ENCODE measurements at places on chromosomes 11 and 22.

DNA sequence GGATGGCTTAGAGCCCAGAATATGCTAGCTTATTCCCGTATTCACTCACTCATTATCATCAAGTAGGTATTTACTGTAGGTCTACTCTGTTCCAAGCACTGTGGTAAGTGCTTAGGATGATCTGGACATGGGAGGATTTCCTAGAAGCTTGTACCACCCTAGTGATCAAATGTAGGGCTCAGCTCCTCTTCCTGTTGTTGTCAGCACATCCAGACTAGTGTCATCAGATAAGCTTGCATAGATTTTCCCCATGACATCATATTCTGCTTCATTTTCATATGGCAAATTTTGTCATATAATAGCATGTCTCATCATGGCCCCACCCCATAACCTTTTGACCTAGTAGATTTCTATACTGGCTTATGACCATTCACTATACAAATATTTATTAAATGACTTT is 19.3 kb upstream of the NUCB2 start:
- H3K4me3 ChIP-seq: no peak overlapping the region
- no peaks in the 10 kb centered on the region for H3K36me3 ChIP-seq
- H3K27me3 ChIP-seq: peaks cover 1% of the 10 kb centered on the region
- H3K27ac ChIP-seq: no peak overlapping the region
- DNase-seq: no peak
- peaks cover 20% of the 10 kb centered on the region for H3K4me1 ChIP-seq

DNA sequence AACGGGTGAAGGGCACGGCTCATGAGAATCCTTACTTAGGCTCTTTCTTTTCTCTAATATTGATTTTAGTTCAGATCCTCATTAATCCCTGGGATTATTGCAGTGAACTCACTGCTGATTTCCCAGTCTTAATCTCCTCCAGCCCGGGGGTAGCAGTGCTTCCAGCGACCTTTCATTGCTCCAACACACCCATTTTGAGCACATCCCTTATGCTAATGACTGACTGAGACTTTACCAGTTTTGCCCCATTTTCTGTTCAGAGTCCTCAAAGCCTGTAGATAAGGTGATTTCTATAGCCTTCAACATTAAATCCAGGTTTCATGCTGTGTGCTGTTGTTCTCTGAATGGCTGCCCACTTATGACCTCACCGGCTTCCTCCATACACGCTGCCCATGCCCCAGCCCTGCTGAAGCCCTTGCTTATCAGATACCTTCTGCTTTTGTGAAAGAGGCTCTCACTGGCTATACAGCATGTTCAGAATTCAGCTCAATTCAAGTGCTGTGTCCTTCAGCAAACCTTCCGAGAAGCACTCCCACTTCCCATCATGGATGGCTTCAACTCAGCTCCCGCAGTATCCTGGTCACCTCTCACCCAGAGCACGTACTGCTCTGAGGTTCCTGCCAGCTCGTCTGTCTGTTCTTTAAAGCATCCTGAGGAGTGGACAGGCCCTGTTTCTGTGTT is 49.0 kb downstream of the PPFIA1 start:
- H3K4me3 ChIP-seq: no peak overlapping the region
- no peak for DNase-seq
- H3K4me1 ChIP-seq: peaks cover 12% of the 10 kb centered on the region
- H3K36me3 ChIP-seq: peaks cover 12% of the 10 kb centered on the region
- H3K27ac ChIP-seq: no peak overlapping the region
- H3K27me3 ChIP-seq: no peaks in the 10 kb centered on the region

DNA sequence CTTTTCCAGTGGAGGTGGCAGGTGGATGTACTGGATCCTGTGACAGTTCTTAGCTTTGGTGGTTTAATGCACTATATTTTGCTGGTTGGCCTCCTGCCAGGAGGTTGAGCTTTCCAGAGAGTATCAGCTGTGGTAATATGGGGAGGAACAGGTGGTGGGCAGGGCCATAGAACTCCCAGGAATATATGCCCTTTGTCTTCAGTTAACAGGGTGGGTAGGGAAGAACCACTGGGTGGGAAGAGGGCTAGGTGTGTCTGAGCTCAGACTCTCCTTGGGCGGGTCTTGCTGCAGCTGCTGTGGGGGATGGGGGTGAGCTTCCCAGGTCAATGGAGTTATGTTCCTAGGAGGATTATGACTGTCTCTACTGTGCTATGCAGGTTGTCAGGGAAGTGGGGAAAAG is 203.8 kb downstream of the DLG2 start:
- H3K4me1 ChIP-seq: no peaks in the 10 kb centered on the region
- no peak for DNase-seq

DNA sequence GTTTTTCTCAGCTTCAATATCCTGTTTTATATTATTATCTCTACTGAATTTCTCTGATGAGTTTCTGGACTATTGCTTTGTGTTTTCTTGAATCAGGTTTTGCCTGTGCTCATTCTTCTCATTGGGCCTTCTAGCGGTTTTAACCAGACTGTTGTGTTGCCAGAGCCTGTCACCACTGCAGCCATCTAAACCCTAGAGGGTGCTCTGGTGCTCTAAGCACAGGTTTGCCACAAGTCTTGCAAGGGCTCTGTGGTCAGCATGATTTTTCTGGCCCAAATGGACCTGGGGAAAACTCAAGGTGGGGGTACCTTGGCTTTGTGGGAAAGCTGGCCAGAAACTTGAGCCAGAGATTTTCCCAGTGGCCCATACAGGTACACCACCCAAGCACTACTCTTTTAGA is 52.4 kb upstream of the TYR start:
- H3K4me1 ChIP-seq: no peaks in the 10 kb centered on the region
- H3K4me3 ChIP-seq: no peak overlapping the region
- no peak overlapping the region for H3K27ac ChIP-seq
- H3K27me3 ChIP-seq: peaks cover 4% of the 10 kb centered on the region
- H3K36me3 ChIP-seq: no peaks in the 10 kb centered on the region

DNA sequence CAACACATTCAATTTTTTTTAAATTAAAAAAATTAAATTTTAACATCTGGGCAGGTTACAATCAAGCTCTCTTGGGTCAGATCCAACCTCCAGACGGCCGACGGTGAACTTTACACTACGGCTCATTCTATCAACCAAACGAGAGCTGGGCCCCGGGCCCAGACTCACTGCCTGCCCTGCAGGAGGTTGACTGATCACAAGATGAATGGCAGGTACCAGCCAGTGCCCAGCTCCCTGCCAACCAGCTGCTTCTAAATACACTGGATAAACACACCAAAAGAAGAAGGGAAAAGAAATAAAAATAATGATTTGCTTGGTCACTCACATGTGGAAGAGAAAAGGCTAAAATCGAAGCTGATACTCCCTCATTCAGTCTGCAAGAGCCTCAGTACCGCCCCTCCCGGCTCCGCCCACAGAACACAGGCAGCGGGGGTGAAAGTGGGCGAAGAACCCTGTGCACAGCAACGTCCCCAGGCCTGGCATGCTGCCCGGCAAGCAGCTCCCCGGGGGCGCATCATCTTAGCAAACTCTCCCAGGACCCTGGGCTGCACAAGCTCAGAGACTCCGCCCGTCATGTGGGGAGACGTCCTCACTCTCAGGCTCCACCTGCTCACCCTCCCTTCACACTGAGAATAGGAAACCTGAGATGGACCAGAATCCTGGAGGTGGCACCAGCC is 303.4 kb downstream of the SHANK2 start:
- H3K36me3 ChIP-seq: no peaks in the 10 kb centered on the region
- H3K4me1 ChIP-seq: no peaks in the 10 kb centered on the region
- no peak for DNase-seq
- peaks cover 3% of the 10 kb centered on the region for H3K27me3 ChIP-seq

DNA sequence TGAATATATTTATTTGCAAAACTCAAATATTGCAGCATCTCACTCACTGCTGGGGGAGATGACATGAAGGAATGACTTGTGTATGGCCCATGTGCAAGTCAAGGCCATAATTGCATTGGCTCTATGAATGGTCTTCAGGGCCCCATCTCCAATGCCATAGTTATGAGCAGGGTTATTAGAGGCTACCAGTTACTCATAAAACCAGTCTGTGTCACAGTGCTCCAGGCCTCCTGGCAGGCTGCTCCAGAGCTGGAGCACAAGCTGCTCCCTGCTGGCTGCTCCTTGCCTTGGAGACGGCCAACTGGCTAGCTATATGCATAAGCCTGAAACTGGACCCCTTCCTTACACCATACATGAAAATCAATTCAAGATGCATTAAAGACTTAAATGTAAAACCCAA is 145.7 kb downstream of the TRPC6 start:
- H3K4me3 ChIP-seq: no peak overlapping the region
- H3K27ac ChIP-seq: no peak overlapping the region
- no peak for DNase-seq
- no peaks in the 10 kb centered on the region for H3K27me3 ChIP-seq
- H3K4me1 ChIP-seq: no peaks in the 10 kb centered on the region
- H3K36me3 ChIP-seq: no peaks in the 10 kb centered on the region

GRCh38 chr11:87198266-87198881 is 160.6 kb downstream of the TMEM135 start:
- no peak overlapping the region for H3K4me3 ChIP-seq
- H3K27ac ChIP-seq: no peak overlapping the region
- no peaks in the 10 kb centered on the region for H3K27me3 ChIP-seq
- DNase-seq: no peak
- H3K36me3 ChIP-seq: peaks cover 1% of the 10 kb centered on the region

- no peak for DNase-seq
- H3K36me3 ChIP-seq: peaks cover 16% of the 10 kb centered on the region
- H3K27ac ChIP-seq: peak overlapping the region; percentile 95
- no peak overlapping the region for H3K4me3 ChIP-seq
- peaks cover 68% of the 10 kb centered on the region for H3K4me1 ChIP-seq
These were observed 12.8 kb downstream of the CXCR5 start for GRCh38 chr11:118896472-118896913.

DNA sequence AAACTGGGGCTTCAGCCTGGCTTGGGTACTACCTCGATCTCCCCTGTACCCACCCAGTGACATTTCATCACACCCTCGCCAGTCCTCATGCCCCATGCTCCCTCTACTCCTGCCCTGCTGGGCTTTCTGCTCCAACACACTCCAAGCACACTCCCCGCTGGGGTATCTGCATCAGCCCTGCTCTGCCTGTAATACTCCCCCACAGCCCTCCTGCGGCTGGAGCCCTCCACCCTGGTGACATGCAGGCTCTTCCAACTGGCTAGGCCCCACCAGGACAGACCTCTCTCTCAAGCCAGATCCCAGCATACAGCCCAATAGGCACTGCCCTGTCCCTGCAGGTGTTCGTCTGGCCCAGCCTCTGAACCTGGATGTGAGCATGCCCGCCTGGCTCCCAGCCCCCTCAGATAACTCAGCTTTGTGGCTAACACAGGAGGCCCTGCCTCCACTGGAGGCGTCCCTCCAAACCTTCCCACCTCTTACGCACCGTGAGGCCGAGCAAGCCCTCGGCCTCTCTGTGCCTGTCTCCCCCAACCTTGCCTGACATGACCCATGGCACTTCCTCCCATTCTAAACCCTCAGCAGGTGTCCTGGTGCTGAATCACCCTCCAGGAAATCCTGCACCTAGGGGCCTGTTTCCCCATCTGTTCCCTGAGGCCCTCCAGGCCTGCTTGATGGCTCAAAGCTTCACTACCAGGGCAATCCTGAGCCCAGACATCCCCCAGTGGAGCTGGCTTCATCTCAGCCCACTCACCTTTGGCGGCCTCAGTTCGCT is 33.5 kb upstream of the TXNRD2 start:
- H3K27me3 ChIP-seq: no peaks in the 10 kb centered on the region
- DNase-seq: no peak
- H3K4me3 ChIP-seq: no peak overlapping the region

DNA sequence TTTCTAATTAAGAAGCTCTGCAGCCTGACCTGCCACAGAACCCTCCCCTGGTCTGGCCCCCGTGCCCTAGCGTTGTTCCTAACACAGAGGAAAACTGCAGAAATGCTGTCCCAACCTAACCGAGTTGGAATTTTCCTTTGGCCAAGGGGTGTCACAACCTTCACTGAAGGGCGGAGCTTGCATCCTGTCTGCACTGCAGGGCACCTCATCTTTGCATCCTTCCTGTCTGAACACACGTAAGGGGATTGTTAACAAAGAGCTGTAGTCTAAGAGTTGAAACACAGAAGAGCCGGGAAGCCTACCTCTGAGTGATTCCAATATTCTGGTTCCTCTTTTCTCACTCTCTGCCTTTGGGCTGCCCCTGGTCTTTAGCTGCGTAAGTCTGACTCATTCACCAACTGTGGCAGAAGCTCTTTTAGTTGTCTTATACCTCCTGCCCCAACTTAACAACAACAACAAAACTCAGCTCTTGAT is 1.6 kb downstream of the DIXDC1 start:
- DNase-seq: peak; percentile 51
- peaks cover 54% of the 10 kb centered on the region for H3K4me1 ChIP-seq
- H3K4me3 ChIP-seq: peak overlapping the region; percentile 75
- no peaks in the 10 kb centered on the region for H3K36me3 ChIP-seq
- no peaks in the 10 kb centered on the region for H3K27me3 ChIP-seq

DNA sequence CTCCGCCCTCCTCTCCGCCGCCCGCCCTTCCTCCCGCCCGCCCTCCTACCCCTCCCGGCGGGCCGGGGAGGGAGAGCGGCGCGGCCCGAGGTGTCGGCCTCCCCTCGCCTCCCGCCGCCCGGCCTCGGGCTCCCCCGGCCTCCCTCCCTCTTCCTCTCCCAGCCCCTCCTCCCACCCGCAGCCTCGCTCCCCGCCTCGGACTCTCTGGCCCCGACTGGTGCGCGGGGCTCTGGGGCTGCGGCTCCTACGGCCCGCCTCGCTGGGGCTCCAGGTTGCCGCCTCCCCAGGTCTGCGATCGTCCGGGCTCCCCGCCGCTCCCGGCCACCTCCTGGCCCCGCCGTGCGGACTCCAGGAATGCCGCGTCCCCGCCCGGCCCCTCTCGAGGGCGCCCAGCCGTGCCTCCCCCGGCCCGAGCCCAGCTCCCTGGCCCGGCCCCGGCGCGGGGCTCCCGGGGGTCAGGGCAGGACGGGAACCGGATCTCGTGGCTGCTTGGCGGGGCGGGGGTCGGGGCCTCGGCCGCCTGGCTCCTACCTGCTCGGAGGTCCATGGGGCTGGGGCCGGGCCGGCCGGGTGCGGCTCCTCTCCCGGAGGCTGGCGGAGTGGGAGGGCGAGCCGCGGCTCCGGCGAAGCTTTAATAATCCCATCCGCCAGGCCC is at the start of gene CLCF1:
TSS of gene CLCF1 (minus strand) at position 606 of the 655 bp plus-strand sequence. CDS start at position 547, 59 bp downstream.
- no peaks in the 10 kb centered on the region for H3K36me3 ChIP-seq
- peaks cover 52% of the 10 kb centered on the region for H3K4me1 ChIP-seq
- peak; percentile 35 for DNase-seq
- peak within 1 kb of the TSS; percentile 78 for H3K4me3 ChIP-seq
- peaks cover 27% of the 10 kb centered on the region for H3K27me3 ChIP-seq
- peak within 1 kb of the TSS; percentile 88 for H3K27ac ChIP-seq

DNA sequence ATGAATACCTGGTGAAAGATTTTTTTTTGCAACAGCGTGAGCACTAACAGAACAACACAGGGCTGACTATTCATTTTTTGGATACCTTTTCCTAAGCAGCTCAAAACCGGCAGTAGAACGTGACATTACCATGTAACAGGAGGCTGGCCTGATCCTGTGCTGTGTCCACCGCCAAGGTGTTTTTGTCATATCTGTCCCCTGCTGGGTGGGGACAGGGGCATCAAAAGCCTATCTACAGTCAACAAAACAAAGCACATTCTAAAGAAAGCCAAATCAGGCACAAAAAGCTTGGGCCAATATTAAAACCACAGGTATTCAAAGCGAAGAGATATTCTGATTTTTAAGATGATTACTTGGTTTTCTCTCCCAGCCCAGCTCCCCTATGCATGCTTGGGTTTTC is 151.2 kb downstream of the LRRC4C start:
- H3K27me3 ChIP-seq: no peaks in the 10 kb centered on the region
- no peaks in the 10 kb centered on the region for H3K4me1 ChIP-seq
- no peaks in the 10 kb centered on the region for H3K36me3 ChIP-seq
- H3K27ac ChIP-seq: no peak overlapping the region
- H3K4me3 ChIP-seq: no peak overlapping the region

GRCh38 chr11:796565-797295 is 1.4 kb downstream of the SLC25A22 start:
- peak overlapping the region; percentile 80 for H3K27ac ChIP-seq
- no peaks in the 10 kb centered on the region for H3K27me3 ChIP-seq
- peaks cover 11% of the 10 kb centered on the region for H3K36me3 ChIP-seq

Measured in activated CD8-positive, alpha-beta T cell treated with anti-CD3 and anti-CD28 coated beads for 36 hours (primary cell).